Activated CD4-positive, alpha-beta T cell treated with anti-CD3 and anti-CD28 coated beads, Interleukin-2, amount 50 U/mL, for 48 hours (primary cell): ENCODE measurements at places on chromosomes 5 and 9.

DNA sequence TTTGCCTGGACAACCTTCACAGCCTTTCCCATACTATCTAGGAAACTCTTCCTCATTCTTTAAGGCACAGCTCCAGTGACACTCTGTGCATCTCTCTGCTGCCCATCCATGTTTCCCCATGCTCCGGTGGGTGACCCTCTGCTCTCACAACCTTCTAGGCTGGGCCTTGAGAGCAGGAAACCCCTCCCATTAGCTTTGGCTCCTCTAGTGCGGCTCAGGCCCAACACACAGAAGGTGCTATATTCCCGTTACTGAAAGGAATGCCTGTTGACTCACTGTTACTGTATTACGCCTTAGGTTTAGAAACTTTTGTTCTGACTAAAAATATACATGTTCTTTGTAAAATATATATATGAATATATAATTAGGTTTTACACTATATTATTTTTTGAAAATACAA is 8.1 kb upstream of the CCL28 start:
- no peak for DNase-seq

DNA sequence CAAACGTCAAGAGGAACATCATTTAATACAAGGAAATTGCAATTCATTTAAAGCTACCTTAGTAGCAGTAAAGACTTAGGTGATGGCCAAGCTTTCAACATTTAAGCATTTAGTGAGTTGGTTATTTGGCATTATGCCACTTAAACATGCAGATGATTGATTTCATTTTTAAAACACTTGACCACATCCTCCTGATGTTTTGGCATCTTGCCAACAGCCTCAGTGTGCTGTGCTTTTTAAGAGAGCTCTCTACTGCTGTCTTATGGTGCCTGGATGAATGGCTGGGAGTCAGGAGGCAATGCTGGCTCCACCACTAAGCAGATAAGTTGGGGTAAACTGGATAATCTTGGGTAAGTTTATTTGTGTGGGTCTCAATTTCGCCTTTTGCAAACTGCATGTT is 364.5 kb downstream of the MAN2A1 start:
- DNase-seq, result peak; percentile 64

DNA sequence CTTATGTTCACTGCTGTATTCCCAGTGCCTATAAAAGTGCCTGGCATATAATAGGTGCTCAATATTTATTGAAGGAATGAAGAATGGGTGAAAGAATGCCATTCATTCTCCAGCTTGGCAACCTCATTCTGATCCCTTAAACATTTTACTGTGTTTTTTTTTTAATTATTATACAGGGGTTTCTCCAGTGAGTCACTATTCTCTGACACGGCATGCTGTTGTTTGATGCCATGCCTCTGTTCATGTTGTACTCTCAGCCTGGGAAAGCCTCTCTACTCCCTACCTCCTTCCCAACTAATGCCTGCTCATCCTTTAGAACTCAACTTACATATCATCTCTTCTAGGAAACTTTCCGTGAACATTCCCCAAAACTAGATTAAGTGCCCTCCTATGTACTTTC is 70.2 kb upstream of the PHF24 start:
- DNase-seq, result no peak

- DNase-seq, result no peak
Observed at GRCh38 chr9:78001946-78002731, 29.5 kb downstream of the GNAQ start.

- no peak for DNase-seq
Observed at GRCh38 chr5:139374909-139375308, 8.2 kb downstream of the SLC23A1 start.
